ENCODE measurements at places on chromosomes 6 and 20.

GRCh38 chr20:62466806-62467537 lies 8.8 kb downstream of the GATA5 start:
- DNase-seq: no peak

DNA sequence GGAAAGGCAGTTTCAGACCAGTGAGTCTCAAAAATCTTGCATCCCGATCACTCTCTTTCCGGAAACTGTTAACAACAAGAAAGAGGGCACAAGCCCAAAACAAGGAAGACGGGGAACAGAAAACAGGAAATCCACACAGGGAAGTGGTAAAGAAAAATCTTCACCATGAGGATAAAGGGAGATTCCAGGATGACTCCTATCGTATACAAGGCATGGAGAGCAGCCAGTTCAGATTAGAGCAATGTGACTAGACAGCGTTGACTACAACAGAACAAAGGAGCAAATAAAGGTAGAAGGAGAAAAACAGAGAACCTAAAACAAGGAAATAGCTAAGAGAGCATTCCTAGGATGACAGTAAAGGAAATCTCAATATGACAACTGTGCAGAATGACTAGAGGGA lies 26.5 kb downstream of the VNN1 start:
- no peak for DNase-seq

DNA sequence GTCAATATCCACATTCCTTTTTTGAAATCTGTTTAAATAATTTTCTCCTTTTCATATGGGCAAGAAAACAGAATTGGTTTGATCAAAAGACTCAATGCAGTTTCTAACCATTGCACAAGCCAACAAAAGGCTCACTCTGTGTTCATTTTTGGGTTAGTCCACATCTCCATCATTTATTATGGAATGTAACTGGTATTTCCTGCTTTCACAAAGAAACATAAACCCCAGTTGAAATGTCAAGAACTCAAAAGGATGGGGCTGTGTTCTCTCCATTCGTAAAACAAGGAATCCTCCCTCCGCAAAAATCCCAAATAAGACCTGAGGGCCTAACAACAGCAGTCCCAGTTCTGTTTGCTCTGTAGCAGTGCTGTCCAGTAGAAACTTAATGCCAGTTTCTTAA lies 420.9 kb downstream of the GJA1 start:
- DNase-seq: no peak

GRCh38 chr20:40738976-40739375 lies 49.9 kb upstream of the MAFB start:
- no peak for DNase-seq

GRCh38 chr6:13331516-13332348 lies 3.4 kb upstream of the TBC1D7 start:
- DNase-seq: peak; percentile 18

DNA sequence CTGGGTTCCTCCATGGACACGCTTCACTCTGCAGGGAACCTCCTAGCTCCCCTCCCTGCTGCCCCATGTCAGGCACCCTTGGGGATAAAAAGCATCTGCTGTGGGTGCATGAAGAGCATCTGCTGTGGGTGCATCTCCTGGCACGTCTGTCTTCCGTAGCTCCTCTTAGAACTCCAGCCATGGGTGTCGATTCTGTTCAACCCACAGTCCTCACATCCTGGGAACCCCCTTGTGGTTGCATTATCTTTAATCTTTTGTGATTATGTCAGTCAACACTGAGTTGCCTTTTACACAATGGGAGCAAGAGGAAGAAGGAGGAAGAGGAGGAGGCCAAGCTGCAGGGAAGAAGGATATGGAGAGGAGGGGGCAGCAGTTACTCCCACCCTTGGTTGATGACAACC lies 24.1 kb upstream of the CCR6 start:
- no peak for DNase-seq

GRCh38 chr20:38685853-38686473 lies 38.3 kb upstream of the SLC32A1 start:
- DNase-seq: no peak

DNA sequence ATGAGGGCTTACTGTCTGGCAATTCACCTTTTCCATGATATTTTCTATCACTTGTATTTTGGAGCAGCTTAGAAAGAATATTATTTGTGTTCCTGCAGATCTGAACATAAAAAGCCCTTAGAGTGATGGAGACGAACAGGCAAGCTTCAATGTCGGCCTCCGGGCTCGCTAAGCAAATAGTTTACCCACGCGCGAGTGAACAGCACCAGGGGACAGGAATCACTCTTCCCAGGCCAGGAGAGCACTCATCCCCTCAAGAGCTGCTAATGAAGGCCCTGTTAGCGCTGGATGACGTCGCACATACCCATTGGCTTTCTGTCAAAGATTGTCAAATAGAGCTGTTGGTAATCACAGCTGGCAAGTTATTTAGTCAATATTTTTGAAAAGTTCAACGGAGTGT lies 395.7 kb downstream of the ZFAND3 start:
- no peak for DNase-seq

- DNase-seq: no peak
Observed at GRCh38 chr6:85405853-85406198, 44.1 kb upstream of the NT5E start.

GRCh38 chr6:108946695-108947094 lies 98.5 kb downstream of the ARMC2 start:
- no peak for DNase-seq

DNA sequence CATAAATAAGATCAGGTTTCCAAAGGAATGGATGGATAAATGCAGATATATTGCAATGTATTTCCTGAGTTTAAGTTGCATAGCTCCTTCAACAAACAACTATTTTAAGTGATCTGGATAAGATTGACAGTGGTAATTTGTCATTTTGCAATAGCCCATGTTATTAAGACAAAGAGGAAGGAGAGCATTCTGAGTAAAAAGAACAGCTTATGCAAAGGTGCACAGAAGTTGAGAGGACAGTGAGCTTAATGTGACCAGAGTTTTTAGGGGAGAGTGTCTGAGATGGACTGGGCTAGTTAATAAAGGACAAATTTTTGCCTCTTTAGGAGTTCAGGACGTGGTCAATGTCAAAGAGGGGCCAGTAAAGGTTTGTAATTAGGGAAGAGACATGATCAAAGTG lies 48.8 kb upstream of the FBXO30 start:
- DNase-seq: no peak

- DNase-seq: no peak
Observed at GRCh38 chr6:24284006-24284405, 73.9 kb downstream of the DCDC2 start.
